NCI-H1092 treated with DMSO at 0.1 percent for 48 hours (cell line): ENCODE measurements at places on chromosomes 3 and 15.

GRCh38 chr3:64260431-64260830 lies 35.2 kb upstream of the PRICKLE2 start:
- no peak for DNase-seq

GRCh38 chr3:149581681-149582370 lies 76.0 kb downstream of the WWTR1 start:
- DNase-seq, result no peak

DNA sequence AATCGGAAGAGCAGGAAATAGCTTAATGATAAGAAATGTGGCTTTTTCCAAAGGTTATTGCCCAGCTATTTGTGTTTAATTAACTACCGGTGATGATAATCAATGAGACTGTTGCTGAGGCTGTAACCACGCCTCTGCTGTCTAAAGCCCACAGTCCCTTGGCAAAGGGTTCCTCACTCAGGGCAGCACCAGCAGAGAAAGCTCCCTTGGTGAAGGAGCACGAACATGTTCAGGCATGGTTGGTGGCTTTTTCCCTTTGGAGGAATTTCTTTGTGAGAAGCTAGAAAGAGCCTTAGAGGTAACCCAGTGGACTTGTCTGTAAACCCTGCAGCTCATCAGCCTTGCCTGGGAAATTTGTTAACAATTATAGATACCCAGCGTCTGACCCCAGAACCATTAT lies 7.5 kb upstream of the ST6GAL1 start:
- DNase-seq, result no peak

- DNase-seq, result no peak
These were observed 259.8 kb downstream of the MAGI1 start for GRCh38 chr3:65778968-65779367.

- no peak for DNase-seq
These were observed 7.4 kb upstream of the DLG1 start for GRCh38 chr3:197305854-197306253.

- no peak for DNase-seq
These were observed 23.3 kb upstream of the ACKR4 start for GRCh38 chr3:132573797-132574211.

- peak; percentile 34 for DNase-seq
These were observed 177.1 kb upstream of the PFN2 start for GRCh38 chr3:150147776-150148175.

DNA sequence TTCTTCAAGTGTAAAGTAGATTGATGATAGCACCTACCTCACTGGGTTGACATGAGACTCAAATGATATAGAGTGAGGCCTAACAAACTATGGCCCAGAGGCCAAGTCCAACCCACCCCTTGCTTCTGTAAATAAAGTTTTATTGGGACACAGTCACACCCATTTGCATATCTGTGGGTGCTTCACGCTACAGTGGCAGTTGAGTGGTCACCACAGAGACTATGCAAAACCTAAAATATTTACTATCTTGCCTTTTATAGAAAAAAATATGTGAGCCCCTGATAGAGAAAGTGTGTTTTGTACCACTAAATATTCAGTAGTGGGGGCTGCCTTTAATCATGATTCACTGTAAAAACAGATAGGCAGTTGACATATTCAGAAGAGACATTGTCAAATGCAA lies 38.0 kb downstream of the ACAN start:
- no peak for DNase-seq

DNA sequence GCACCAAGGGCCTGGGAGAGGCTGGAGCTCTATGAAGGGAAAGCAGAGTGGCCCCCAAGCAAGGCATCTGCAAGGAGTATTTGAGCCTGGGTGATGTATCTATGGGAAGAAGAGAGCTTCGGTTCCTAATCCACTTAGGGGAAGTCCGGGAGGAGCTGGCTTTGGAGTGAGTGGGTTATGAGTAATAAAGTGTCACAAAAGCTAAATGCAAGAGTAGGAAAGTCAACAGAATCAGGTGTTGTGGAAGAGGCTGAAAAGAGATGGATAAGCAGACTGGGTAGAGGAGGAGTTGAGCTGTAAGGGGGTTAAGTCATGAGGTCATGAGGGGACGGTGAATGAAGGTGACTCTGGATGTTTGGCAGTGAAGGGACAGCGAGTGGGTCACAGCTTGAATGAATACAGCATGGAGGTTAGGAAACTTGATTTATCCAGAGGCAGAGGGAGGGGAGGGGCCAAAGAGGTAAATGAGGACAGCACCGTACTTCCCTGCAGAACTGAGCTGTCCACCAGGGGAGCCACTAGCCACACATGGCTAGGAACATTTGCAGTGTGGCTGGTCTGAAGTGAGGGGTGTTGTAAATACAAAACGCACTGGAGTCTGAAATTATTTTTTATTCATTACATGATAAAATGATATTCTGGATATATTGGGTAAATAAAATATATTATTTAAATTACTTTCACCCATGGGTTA lies 83.3 kb downstream of the ADCY5 start:
- no peak for DNase-seq

- no peak for DNase-seq
These were observed 33.0 kb upstream of the LARS2 start for GRCh38 chr3:45355351-45355750.

GRCh38 chr3:11088831-11089230 lies 65.5 kb upstream of the HRH1 start:
- no peak for DNase-seq

GRCh38 chr15:71709808-71710418 lies 100.4 kb upstream of the NR2E3 start:
- no peak for DNase-seq

- no peak for DNase-seq
These were observed 244.8 kb upstream of the RGMA start for GRCh38 chr15:93333796-93334195.

GRCh38 chr15:94306700-94307650 lies 75.6 kb downstream of the MCTP2 start:
- DNase-seq, result no peak

DNA sequence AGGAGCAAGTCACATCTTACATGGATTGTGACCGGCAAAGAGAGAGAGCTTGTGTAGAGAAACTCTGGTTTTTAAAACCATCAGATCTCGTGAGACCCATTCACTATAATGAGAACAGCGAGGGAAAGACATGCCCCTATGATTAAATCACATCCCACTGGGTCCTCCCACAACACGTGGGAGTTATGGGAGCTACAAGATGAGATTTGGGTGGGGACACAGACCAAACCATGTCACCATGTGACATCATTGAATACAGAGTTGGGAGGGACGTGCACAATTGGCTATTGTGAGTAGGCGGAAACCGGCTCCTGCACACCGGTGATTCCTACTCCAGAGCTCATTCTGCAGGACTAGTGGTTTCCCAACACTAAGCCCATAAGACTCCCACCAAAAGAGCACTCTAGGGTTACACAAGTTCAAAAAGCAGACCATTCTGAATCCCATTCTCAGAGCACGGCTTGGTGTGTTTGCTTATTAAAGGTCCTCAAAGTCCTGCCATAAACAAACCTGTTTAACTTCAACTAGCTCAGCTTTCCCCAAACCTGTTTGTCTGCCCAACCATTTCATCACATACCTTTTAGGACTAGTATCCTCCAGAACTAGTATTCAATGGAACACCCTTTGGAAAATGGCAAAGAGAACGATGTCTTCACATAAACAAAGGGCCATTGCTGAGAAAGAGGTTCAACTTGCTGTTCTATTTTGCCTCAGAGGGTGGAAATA lies 167.6 kb downstream of the TLE3 start:
- no peak for DNase-seq

GRCh38 chr15:62565634-62566026 lies 400.5 kb upstream of the C2CD4B start:
- DNase-seq, result no peak

DNA sequence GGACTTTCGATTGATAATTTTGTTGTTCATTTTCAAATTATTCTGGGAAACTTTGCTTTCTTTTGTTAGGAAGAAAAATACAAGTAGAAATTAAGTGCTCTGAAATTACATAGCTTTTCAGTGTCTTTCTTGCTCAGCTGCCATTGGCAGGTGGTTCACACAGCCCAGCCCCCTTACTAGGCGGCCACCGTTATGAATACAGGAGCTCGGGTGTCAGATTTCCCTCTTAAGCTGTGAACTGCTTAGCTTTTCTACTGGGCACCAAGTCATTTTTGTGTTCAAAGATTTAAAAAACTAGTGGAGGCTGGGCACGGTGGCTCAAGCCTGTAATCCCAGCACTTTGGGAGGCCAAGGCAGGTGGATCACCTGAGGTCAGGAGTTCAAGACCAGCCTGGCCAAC lies 55.2 kb downstream of the HMG20A start:
- peak; percentile 46 for DNase-seq
